HepG2 (cell line): ENCODE measurements at places on chromosomes 11 and 22.
A peak's percentile ranks its signal among the peaks of the same experiment; 100 is the strongest.

DNA sequence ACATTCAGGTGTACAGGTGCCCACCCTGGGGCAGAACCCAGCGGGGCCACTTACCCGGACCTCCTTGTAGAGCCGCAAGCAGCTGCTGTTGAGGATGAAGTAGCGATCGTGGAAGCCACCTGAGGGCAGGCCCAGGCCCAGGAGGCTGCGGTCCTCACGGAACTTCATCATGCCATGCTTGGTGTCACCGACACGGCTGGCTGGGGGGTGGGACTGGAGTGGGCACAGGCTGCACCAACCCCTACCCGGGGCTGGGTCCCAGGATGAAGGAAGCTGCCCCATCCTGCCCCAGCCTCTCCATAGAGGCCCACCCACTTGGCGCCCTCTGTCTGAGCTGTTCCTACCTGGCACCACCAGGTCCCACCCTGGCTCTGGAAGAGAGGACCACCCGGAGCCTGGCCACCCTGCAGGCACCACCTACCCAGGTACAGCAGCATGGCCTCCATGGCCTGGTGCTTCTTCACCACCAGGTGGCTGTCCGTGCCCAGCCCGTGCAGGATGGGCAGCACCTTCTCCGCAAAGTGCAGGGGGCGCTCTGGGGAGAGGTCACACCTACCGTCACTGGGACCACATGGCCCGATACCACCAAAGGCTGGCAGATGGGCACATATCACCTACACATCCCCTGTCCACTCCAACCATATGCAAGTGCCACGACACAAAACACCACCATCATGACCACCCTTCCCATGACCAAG is 19.2 kb upstream of the PDE2A start:
- DNase-seq = no peak

DNA sequence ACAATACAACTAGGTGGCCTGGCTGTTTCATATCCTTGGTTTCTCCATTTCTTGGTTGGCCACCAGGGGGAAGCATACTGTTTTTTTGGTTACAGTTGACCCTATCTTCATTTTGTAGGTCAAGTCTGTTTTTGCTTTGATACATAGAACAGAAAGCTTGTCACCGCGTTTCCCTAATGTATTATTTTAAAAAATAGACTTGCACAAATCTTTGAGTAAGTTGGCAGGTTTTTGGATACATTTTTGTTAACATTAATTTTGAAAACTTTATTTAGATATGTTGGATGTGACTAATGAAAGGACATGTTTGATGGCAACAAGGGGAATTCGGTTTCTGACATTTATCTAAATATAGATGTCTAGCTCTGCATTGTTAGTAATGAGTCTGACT is 3.0 kb downstream of the NCR3LG1 start:
- peak; percentile 76 for DNase-seq

DNA sequence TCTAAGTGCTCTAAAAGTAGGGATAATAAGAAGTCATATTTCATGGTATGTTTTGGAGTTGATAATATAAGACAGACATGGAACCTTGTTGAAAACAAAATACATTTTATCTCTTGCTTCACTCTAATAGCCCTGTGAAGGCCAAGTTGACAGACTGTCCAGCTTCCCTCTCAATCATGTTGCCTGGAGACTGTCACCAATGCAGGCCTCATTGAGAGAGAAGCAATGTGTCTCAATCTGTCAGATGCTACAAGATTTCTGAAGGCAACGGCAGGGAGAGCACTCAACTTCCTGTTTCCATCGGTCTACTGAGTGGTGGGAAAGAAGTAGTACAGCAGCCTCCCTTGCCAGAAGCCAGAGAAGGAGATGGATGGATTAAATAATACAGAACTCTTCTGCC is 23.6 kb upstream of the FJX1 start:
- DNase-seq = no peak

GRCh38 chr11:122140500-122140899 is 24.5 kb upstream of the BLID start:
- no peak for DNase-seq

- no peak for DNase-seq
Observed at GRCh38 chr22:49413551-49413950, 414.1 kb downstream of the BRD1 start.

DNA sequence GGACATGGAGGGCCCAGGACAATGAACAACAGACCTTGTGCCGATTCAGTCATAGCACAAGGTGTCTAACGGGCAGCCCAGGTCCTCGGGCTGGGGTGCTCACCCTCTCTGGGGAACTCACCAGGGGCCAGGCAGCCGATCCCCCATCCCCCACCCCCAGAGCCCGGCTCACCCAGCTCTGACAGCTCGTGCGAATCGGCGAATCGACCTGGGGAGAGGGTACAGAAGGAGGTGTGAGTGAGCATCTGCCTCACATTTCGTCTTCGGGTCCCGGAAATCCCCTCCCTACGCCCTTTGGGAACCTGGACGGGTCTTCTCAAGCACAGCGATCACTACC is 423 bp downstream of the PEX16 start:
- DNase-seq = no peak

- peak; percentile 16 for DNase-seq
Observed at GRCh38 chr11:63536669-63537292, at the start of gene PLAAT4. TSS of gene PLAAT4 (plus strand) at chr11:63536808. CDS start at chr11:63536869, 61 bp downstream.

DNA sequence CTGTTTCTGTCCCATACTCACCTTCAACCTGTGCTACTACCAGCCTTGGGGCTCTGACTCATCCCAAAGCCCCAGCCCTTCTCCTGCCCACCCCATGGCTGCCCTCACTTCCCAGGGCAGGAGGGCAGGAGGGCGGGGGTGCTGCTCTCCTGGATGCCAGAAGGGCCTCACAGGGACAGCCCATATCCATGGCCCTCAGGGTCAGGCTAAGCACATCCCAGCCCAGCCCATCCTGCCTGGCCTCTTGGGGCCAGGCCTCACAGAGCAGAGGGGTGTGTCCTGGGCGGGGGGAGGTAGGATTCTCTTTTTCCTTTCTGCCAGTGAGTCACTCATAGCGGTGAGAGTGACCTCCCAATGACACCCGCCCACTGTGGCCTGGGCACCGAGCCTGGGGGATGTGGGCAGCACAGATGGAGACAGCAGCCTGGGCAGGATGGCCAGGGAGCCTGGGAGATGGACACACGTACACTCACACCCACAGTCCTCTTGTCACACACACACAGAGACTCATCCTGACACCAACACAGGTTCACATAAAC is 2.4 kb downstream of the LTBP3 start:
- peak; percentile 83 for DNase-seq

DNA sequence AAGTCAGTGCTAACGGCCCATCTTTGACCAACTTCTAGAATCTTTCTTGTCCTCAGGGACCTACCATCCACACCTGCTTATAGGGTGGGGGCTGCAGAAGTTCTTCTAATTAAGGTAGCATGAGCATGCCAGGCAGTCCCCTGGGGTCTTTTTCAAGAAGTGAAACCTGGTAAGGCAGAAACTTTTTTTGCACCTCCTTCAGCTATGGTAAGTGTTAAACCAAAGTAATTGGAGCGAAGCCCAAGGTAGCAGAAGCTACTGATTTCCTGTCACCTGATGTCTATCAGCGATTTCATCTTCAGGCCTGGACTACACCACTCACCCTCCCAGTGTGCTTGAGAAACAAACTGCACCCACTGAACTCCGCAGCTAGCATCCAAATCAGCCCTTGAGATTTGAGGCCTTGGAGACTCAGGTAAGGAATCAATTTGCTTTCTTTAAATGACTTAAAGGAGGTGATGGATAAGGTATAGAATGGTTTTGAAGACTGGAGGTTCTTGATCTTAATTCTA is at the start of gene MS4A1:
MS4A1 (plus strand) TSS at position 317 of the 512 bp plus-strand sequence. CDS start 6,528 bp downstream, outside the sequence.
- DNase-seq = no peak

DNA sequence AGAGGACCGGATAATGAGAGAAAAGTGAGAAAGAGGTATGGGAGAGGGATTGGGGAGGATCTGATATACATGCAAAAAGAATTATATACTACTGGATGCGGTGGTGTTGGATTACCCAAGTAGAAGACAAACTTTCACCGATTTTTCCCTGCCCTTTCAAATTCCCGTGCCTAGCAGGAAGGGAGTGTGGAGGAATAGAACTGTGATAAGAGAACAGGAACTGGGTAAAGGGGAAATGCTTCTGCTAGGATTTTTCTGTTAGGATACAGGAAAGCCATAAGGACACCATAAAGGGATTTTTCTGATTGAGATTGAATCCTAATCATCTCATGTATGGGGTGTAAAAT is 480 bp upstream of the MTMR2 start:
- DNase-seq = peak; percentile 18

GRCh38 chr22:35648066-35649025 is at the start of gene APOL6:
TSS of gene APOL6 (plus strand) at chr22:35648446. CDS start at chr22:35656426, 7,980 bp downstream.
- peak; percentile 76 for DNase-seq

GRCh38 chr22:24338726-24339451 is 68.3 kb downstream of the SPECC1L start:
- DNase-seq = no peak

DNA sequence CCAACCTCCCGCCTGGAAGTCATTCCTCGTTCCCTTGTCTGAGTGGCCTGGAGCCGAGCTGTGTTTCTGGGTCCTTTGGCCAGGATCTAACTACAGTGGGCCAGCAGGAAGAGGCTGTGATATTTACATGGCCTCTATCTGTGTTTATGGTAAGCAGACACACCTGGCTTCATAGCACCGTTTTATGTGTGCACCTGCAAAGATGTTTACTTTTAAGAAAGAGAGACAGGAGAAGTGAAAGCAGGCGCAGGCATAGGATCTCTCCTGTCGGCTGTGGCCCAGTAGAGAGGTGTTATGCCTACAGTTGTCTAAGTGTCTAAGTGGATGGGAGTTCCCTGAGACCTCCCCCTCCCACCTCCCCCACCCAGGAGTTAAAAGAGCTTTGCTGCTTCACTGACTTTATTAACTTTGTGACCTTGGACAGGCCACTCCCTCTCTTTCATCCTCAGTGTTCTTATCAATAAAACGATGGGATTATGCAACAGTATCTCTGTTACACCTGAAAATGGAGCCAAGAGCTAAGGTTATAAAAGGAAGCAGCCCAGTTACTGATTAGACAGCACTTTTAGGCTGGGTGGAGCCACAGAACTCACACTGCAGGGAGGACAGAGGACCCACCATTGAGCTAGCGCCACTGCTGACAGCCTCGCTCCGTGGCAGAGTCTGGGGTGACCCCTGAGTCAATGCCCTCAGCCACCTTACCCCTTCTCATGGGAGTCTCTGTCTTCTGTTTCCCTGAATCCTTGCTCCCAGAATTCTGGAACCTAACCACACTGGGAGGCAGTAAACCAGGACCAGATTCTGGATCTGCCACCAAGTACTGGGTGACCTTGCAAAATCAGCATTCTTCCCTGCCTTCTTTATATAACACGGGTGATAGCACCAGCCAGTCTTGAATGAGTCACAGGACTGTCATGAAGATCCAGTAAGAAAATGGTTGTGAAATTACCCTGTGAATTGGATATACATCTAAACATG is 22.0 kb downstream of the ST14 start:
- DNase-seq = peak; percentile 99
